ENCODE measurements at places on chromosomes 2 and 18.
A peak's percentile ranks its signal among the peaks of the same experiment; 100 is the strongest.

GRCh38 chr18:49072524-49072934, 121.8 kb upstream of the SMAD7 start:
- no peak for DNase-seq

GRCh38 chr2:240405684-240406313, 29.7 kb upstream of the GPC1 start:
- DNase-seq, result no peak

- DNase-seq, result no peak
Observed at GRCh38 chr2:83233781-83234180, 1225.3 kb downstream of the SUCLG1 start.

- no peak for DNase-seq
Observed at GRCh38 chr18:48133671-48134251, 203.3 kb upstream of the SMAD2 start.

GRCh38 chr2:9970200-9971044, 18.9 kb downstream of the GRHL1 start:
- no peak for DNase-seq

- no peak for DNase-seq
Observed at GRCh38 chr2:120436885-120437603, 91.1 kb downstream of the INHBB start.

- DNase-seq, result no peak
Observed at GRCh38 chr2:53724536-53724935, 43.1 kb upstream of the CHAC2 start.

GRCh38 chr18:49898421-49898820, 85.1 kb upstream of the ACAA2 start:
- DNase-seq, result peak; percentile 9

DNA sequence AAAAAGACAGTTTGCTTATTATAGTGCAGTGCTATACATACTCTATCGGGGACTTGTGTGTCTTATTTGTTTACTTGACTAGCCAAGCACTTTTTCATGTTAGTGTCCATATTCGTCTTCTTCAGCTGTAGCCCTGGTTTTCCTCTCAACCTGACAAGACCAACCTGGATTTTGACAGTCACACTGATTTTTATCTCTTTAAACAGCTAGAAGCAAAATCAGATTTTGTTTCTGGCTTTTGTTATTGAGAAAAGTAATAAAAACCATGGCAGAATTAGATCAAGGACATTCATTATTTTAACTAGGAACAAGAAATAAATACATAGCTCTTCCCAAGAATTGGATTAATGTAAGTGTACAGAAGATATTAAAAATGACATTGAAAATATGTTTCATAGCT, 56.8 kb downstream of the SPATS2L start:
- DNase-seq, result no peak

- DNase-seq, result no peak
Observed at GRCh38 chr2:58057707-58058530, 11.3 kb downstream of the VRK2 start.

DNA sequence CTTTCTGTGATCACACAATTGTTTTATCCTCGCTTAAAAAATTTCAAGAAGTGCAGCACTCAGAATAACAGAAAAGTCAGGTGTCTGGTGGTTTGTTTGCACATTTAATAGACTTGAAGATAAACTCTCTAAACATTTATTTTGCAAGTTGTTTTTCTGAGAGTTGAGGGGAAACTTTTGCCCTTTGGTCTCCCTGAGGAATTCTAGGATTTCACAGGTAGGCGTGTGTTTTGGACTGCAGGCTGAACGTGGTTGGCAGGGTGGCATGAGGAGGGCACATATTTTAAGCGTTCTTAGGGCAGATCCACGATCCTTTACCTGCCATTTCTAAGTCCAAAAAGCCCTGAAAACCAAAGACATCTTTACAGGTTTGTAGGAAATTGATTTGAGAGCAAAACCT, 188.6 kb downstream of the NEDD4L start:
- DNase-seq, result no peak

DNA sequence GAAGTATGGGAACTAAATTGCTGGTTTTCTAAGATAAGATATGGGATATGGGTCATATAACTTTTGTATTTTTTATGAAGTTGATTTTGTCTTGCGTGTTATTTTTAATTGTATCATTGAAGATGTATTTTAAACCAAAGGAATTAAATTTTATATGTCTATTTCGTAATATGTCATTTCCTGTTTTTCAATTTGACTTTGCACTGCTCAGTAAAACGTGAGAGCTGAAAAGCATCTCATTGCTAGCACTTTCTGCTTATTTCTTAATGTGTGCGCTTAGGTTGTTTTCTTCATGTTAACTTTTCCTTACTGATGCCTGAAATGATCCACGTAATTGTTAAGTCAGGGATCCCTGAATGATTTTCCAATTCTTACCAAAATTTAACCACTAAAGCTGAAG, 41.2 kb upstream of the KLF11 start:
- DNase-seq, result no peak

DNA sequence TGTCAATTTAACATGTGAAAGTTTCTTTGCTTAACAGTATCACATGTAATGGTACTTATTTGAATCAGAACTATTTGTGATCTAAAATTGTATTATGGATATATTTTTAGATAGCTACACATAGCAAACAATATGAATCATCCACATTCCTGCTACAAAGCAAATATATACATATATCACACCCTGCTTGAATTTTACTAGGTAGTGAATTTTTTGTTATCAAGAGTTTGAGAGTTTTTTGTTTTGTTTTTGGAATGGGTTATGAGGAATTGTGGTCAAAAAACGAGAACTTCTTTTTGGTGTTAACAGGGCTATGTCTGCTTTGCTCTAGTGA, 635.7 kb downstream of the NRXN1 start:
- DNase-seq, result no peak

GRCh38 chr2:96146153-96146880, 1.1 kb upstream of the DUSP2 start:
- peak; percentile 91 for DNase-seq

DNA sequence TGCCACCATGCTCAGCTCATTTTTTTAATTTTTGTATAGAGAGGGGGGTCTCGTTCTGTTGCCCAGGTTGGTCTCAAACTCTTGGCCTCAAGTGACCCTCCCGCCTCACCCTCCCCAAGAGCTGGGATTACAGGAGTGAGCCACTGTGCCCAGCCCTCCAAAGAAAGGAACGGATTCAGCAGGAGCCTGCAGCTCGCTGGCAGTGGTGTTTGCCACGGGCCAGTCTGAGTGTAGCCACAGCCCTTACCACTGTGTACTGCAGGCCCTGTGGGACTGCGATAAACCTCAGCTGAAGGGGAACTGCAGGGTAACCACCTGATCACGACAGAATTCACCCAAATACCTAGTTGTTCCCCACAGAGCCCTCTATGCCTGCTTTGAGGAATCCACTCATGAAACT, 6.8 kb downstream of the COPS9 start:
- DNase-seq, result no peak

- DNase-seq, result no peak
Observed at GRCh38 chr2:233905945-233906344, 11.2 kb upstream of the TRPM8 start.

DNA sequence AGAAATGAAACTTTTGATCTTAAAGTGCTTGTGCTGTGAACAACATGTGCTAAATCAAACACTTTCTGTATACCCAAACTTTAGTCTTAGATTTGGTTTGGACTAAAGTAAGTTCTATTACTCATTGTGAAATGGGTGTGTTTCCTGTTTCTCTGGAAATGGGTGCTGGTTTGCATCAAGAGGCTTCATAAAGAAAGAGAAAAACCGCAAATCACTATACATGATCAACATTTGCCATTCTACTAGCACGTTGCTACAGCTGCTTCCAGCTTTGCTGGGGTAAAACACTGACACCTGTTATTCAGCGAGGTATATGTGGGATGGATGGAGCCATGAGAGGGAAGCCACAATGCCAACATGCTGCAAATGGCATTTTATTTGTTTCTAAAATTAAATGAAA, 547.0 kb upstream of the ACVR2A start:
- DNase-seq, result no peak

GRCh38 chr2:187853381-187853791, 299.2 kb upstream of the TFPI start:
- no peak for DNase-seq

GRCh38 chr2:172926785-172927640, 148.6 kb upstream of the MAP3K20 start:
- DNase-seq, result no peak

DNA sequence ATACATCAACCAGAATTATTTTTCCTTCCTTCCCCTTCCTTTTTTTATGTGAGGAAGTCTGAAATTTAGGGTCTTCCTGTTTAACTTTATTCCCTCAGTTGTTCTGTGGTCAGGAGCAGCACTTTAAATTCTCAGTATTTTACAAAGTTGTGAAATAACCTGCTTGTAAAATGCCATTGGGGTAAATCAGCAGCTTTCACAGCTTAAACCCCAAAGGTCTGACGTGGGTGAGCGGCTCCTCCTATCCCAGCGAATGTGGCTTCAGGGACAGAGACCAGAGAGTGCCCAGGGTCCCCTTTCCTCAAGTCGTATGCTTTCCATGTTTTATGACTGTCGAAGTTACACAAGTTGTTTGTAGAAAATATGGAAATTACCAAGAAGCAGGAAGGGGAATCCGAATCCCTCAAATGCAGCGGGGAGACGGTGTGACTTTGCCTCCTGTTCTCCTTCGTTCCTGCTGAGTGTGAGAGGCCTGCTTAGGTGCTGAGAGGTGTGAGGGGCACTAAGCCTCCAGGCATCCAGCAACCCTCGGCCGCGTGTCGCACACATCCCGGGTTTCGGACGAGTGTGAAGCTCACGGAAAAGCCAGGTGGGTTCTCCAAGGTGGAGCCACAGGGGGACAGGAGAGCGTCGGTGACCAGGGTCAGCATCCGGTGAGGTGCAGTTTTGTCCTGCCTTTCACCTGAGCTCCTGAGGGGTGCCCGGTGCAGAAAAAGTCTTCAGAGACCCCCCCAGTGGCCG, 10.8 kb upstream of the KCNG2 start:
- no peak for DNase-seq

DNA sequence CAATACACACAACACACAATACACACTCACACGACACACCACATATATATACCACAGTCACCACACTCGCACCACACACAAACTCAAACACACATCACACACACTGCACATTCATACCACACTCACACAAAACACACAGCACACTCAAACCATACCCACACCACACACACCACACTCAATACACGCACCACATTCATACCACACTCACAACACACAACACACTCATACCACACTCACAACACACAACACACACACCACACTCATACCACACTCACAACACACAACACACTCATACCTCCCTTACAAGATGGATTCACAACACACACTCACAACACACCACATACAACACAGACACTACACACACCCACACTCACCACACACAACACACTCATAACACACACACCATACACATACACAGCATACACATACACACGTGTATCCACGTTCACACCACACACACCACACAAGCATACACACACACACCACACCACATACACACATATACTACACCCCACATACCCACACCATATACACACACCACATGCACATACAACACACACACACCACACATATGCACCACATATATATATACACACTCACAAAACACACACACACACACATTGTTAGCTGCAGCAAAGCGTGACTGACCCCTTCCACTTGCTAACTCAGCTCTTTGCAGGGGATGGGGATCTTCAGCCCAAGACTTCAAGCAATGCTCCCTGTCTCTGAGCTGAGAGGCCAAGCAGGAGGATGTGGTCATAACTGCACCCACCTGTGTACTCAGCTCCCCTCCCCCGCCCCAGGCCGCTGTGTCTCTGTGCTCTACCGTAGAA, 59.0 kb downstream of the SDC1 start:
- no peak for DNase-seq

- no peak for DNase-seq
Observed at GRCh38 chr18:58446391-58447060, 182.4 kb downstream of the ALPK2 start.

- DNase-seq, result no peak
Observed at GRCh38 chr2:39325966-39326365, 82.2 kb upstream of the CDKL4 start.

- no peak for DNase-seq
Observed at GRCh38 chr2:144645083-144645778, 125.3 kb upstream of the ZEB2 start.
